Activated T-cell treated with anti-CD3 and anti-CD28 coated beads, Interleukin-2, amount 50 U/mL, for 24 hours (primary cell): ENCODE measurements at places on chromosomes 1 and 21.

GRCh38 chr1:155086128-155086741 is 7.6 kb downstream of the EFNA3 start:
- peak; percentile 90 for DNase-seq

- no peak for DNase-seq
Measured at GRCh38 chr1:221693087-221693486, 48.8 kb downstream of the DUSP10 start.

DNA sequence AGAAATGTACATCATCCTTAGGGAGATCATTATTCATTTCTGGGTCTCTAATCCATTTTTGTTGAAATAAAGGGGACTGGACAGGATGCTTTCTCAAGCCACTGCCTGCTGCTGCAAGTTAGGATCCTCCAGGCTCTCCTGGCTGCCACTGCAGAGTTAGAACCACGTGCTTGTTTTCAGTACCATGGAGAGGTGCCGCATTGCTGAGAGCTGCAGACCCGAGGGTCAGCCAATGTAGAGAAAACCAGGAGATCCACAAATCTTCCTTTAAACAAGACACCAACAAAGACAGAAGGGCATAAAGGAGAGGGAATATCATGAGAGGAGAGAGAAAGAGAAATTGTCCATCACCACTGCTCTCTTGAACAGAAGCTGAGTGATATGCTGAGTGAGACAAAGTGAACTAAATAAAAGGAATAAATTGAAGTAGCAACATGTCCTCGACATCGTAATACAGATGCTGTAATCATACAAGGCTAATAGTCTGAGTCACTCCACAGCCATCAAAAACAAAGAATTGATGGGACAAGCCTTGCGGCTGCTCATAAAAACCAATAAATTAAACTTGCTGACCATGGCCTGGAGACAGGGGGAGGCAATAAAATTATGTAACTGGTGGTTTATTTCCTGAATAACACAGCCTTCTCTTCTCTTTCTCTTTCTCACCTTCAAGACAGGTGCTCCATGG is 255.7 kb downstream of the OMA1 start:
- DNase-seq: no peak

DNA sequence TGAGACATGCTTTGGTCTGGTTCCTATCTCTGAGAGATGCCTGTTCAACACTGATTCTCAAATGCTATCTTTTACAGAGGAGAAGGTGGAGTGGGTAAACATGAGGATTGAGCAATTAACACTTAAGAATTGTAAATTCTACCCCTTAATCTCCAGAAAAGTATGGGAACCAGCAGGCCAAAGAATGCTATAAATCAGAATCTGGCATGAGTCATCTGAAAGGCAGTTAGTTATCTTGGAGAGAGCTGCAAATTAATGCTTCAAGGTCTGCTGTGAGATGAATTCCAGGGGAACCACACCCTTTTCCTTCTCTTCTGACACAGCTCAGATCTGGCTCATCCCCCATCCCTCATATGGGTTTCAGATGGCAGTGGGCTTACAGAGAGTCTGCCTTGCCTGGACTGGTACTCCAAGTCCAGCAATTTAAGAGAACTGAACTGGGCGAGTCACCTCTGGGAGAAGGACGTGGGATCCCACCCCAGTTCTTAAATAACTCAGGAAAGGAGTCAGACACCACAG is 5.2 kb downstream of the S100A10 start:
- DNase-seq: no peak

DNA sequence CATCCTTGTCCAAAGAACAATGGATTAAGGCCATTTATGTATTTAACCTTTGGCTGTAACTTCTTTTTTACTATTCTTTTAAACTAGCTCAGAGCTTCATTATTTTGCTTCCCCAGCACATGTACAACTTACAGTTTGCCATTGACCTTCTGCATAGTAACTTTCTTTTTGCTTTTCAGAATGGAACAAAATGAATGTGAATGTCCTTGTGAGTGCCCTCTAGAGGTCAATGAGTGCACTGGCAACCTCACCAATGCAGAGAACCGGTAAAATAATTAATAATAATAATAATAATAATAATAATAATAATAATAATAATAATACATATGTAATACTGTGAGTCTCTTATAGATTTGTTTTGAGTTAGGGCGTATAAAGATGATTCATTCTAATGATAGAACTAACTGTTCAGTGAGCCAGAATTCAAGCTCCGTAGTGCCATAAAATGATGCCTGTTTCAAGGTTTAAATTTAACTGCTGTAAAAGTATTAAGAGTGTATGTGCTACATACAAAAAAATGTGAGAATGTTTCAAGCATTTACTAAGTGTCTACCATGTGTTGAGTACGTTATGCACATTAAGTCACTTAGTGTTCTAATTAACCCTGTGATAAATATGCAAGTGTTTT is 69.0 kb upstream of the RAVER2 start:
- DNase-seq: no peak

GRCh38 chr1:78664763-78665162 is 15.1 kb downstream of the IFI44 start:
- DNase-seq: no peak

DNA sequence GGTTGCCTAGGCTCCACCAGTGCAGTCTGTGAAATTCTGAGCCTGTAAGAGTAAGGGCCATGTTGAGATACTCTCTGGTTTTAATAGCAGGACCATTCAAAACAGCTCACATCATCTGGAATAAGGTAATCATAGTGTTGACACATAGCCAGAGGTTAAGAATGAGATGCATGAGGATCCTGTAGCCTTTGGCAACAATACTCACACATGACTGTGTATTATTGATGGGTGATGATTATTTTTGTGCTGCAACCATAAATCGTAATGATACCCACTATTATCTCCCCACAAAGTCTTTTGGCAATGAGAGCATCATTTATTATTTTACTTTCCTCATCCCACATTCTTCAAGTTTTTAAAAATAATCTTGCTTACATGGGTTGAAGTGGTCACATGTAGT is 35.5 kb downstream of the KCNK2 start:
- no peak for DNase-seq

DNA sequence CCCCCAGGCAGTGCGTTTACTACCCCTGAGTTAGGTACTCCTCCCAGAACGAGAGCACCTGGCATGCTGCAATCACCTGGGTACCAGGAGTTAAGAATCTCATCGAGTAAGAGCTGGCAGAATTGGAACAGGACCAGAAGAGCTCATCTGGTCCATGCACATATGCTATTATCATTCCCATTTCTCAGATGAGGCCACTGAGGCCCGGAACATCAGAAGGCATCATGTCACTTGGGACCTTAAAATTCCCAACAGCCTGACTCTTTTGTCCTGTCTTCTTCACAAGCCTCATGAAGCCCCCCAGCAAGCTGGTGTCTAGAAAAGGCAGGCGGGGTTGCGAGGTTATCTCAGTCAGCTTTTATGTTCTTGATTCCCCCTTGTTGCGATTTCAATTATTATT is 13.9 kb upstream of the IFFO2 start:
- DNase-seq: no peak

DNA sequence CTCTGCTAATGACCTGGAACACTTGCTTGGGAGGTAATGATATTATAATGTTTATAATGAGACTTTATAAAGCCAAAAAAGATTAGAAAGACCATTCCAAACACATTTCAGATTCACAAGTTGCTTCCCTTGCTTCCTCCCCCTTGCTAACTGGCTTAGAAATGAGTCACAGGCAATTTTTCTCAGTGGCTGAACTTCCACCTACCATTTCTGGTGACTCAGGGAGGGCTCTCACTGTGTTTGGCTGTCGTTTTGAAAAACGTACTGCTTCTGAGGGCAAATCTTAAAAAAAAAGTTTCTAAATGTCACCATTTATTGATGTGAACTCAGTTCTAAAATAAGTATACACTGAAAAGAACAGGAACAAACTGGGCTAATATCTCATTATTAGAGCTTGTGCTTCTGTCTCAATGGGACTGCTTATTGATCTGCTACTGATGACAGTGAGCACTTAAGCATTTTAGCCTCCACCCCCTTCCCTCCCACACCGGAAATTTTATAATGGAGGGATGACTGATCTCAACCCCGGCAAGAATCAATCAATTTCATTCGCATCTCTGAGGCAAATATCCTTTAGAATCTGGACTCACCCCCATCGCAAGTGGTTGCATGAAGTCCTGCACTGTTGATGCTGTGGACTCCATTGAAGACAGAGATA is 278.3 kb downstream of the KCTD3 start:
- no peak for DNase-seq

GRCh38 chr1:34066981-34067603 is 97.9 kb downstream of the CSMD2 start:
- no peak for DNase-seq

DNA sequence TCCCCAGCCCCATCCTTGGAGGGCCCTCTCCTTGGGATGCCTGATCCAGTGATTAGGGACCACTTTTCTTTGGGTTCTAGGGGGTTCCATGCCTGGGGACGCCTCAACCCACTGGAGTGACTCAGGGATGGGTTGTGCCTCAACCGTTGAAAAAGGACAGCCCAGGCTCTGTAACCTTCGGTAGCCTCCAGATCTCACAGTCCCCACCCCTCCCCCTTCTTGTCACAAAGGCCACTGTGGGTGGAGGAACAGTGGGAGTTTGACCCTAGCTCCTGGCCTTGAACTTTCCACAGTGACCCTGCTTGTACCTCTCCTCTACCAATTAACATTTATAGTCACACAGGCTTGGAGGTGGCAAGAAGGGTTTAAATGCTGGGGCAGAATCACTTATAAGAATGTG is 2.6 kb upstream of the RORC start:
- DNase-seq: no peak

DNA sequence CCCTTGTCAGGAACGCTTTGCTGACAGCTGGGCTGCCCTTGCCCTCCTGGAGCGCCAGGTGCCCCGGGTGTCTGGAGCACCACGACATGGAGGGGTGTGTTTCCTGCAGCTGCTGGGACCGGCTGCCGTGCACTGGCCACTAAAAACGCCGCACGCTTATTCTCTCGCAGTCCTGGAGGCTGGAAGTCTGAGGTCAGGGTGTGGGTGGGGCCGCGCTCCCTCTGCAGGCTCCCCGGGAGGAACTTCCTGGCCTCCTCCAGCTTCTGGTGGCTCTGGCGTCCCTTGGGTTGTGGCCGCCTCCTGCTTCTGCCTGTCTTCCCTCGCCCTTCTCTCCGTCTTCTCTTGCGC is 28.0 kb upstream of the PLCH2 start:
- DNase-seq: no peak

DNA sequence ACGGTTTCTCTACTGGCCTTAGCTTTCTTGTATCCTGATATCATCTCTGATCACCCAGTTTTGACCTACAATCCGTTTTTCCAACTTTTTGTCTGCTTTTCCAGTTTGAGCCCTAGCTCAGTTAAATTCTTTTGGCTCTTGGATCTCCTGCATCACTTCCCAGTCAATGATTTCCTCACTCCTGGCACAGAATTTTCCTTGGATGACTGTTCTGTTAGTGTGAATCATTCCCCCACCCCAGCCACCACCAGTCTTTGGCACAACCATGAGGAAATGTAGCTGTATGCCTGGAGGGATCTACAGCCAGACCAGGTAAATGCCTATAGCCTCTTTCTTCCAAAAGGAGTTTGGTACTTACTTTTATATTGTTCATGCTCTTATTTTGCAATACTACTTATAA is 187.2 kb upstream of the PTGFR start:
- no peak for DNase-seq

DNA sequence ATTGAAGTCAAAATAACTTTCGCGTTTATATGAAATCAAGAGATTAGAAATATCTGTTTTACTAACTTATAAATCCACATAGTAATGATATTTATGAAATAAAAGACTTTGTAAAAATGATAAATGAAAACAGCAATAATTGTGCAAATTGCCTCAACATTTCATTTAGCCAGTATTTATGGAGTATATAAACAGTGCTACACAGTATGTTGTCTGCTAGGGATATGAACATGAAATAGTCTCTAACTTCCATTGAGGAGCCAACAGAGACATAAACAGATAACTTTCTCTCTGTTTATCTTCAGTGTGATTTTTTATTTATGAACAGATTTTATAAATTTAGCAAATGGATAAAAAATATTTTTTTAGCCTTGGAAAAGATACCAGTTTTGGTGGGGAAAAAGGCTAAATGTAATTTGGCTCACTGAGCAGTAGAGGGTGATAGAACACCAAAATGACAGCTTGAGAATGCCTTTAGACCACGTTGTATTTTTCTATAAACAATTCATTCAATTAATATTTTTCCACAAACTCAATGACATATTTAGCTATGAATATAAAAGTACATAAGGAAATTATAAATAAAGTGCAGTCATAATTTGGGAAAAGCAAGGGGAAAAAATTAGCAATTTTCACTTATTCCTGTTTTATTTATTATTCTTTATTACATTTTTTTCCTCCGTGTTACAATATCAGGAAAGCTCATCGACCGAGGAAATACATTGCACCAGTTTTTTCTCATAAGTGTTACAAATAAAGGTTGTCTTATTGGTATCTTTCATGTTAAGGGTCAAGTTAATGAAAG is 47.5 kb upstream of the EEIG2 start:
- no peak for DNase-seq

DNA sequence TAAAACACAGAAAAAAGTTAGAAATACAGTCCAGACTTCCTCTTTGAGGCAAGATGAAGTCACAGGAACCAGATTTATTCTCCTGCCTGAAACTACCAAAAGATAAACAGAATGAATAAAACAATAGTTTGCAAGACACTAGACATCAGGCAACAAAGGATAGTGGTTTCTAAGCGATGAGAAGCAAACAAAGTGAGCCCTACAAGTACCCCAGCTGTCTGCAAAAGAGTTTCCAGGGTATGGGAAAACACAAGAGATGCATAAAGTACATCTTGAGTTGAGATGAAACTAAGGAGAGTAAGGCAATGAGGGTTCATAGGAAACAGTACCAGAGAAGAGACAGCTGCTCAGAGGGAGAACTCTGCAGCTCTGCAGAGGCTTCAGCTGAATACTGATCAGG is 83.3 kb upstream of the COL24A1 start:
- no peak for DNase-seq

DNA sequence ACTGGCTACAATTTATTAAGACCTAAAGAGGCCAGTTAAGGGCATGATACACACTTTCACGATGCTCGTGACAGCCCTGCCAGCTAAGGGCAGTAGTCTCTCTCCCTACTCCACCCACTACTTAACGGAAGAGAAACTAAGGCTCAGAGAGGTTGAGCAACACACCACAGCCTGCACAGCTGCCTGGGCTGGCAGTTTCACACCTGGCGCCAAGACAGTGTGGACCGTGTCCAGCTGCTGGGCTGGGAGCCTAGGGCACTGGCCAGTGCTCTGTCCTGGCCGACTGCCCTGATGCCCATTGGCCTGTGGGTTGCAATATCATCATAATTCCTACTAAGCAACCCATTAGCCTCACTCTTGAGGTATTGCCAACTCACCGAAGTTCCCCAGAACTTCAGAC is 27.6 kb downstream of the TENT5C start:
- no peak for DNase-seq

DNA sequence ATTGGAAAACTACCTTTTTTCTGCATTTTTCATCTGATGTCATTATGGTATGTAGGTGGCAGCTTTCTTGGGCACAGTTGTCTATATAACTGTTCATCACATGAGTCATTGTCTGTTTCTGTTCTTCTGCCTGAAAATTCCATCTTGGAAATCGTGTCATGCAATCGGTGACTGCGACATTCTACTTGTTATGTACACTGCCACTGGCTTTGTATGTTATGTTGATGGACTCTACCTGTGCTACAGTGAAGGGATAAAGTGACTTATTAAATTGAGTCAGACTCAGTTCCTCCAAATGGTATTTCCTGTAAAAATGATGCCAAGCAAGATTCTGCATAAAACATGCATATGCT is 8.6 kb downstream of the SMAP2 start:
- DNase-seq: no peak
